Mesothelial cell of epicardium (in vitro differentiated cells): ENCODE measurements at places on chromosomes 5 and 9.

- no peak for DNase-seq
- no peaks in the 10 kb centered on the region for H3K4me1 ChIP-seq
- no peak overlapping the region for H3K4me3 ChIP-seq
- no peaks in the 10 kb centered on the region for H3K27me3 ChIP-seq
- no peak overlapping the region for H3K27ac ChIP-seq
- H3K36me3 ChIP-seq: no peaks in the 10 kb centered on the region
Observed at GRCh38 chr5:26872337-26872736, 166.0 kb downstream of the CDH9 start.

DNA sequence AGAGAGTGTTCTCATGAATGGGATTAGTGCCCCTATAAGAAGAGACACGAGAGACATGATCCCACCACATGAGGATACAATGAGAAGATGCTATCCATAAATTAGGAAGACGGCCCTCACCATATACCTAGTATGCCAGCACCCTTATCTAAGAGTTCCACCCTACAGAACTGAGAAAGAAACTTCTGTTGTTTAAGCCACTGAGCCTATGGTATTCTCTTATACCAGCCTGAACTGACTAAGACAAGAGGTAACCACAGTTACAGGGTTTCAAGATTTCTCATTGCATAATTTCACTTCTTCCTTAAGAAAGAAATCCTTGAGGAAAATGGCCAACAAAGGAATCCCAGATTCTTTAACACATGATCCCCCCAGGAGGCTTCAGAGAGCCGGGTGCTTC lies 412.4 kb downstream of the NTRK2 start:
- peaks cover 2% of the 10 kb centered on the region for H3K36me3 ChIP-seq
- no peaks in the 10 kb centered on the region for H3K27me3 ChIP-seq
- H3K4me3 ChIP-seq: no peak overlapping the region
- H3K4me1 ChIP-seq: no peaks in the 10 kb centered on the region
- DNase-seq: no peak
- H3K27ac ChIP-seq: no peak overlapping the region

DNA sequence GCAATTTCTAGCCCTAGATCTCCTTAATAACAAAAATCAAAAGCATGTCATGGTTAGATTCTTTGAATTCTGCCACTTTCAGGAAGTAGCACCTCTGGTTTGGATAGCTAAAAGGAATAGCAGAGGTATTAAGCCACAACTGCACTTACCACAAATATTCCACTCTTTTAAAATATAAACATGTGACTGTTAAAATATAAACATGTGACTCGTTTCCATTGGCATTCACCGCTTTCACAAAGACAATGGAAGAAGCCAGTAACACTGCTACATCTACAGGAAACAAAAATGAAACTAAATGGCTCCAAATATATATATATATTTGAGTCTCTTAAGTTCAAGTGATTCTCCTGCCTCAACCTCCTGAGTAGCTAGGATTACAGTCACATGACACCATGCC lies 222.9 kb downstream of the ARL15 start:
- H3K4me1 ChIP-seq: peaks cover 20% of the 10 kb centered on the region
- no peak overlapping the region for H3K4me3 ChIP-seq
- H3K27ac ChIP-seq: no peak overlapping the region
- H3K27me3 ChIP-seq: no peaks in the 10 kb centered on the region

DNA sequence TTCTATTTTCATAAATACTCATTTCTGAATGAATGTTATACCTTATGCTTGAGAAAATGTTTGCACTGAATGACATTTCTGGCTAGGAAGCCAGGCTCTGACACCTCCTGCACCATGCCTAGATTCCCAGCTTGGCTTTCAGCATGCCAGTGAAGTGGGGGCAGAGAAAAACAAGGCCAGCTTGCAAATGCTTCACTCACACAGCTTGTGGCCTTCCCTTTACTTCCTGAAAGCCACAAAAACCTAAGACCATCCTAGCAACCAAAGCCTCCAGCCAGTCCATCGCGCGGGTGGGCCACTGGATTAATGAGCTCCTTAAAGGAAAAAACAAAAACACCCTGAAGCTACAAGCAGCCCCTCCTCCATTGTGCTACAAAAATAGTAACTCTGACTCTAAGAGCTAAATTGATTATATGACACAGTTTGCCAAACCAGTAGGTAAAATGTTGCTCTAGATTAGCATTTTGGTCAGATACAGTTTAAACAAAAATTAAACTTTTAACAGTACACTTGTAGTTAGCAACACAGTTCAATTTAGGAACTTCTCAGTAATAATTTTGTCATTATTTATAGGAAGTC lies 159.9 kb downstream of the TSSK1B start:
- no peaks in the 10 kb centered on the region for H3K27me3 ChIP-seq
- no peak overlapping the region for H3K4me3 ChIP-seq
- no peaks in the 10 kb centered on the region for H3K36me3 ChIP-seq
- DNase-seq: no peak

GRCh38 chr9:83197591-83197990 lies 134.6 kb upstream of the RASEF start:
- no peak for DNase-seq
- no peak overlapping the region for H3K4me3 ChIP-seq
- H3K27ac ChIP-seq: no peak overlapping the region
- H3K36me3 ChIP-seq: no peaks in the 10 kb centered on the region

DNA sequence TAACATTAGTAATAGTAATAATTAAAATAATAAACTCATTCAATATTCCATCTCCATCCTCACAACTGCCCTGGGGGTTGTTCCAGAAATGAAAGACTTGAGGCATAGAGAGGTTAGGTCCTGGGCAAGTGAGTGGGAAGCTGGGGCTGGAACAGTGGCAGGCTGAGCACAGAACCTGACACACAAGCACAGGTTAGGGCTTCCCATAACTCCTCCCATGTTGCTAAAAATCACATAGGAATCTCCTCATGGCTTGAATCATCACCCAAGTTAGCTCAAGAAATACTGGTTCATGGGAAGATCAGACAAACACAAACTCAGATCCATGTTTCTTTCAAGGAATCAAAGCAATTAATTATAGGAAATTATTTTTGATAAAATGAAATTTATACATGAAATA lies 487.7 kb downstream of the SEMA5A start:
- H3K36me3 ChIP-seq: peaks cover 5% of the 10 kb centered on the region
- DNase-seq: no peak
- no peaks in the 10 kb centered on the region for H3K27me3 ChIP-seq
- H3K4me1 ChIP-seq: peaks cover 11% of the 10 kb centered on the region
- no peak overlapping the region for H3K4me3 ChIP-seq
- H3K27ac ChIP-seq: no peak overlapping the region

- H3K27ac ChIP-seq: peak overlapping the region; percentile 71
- no peak overlapping the region for H3K4me3 ChIP-seq
- H3K4me1 ChIP-seq: peaks cover 26% of the 10 kb centered on the region
Observed at GRCh38 chr9:15155826-15156225, 151.2 kb downstream of the TTC39B start.

DNA sequence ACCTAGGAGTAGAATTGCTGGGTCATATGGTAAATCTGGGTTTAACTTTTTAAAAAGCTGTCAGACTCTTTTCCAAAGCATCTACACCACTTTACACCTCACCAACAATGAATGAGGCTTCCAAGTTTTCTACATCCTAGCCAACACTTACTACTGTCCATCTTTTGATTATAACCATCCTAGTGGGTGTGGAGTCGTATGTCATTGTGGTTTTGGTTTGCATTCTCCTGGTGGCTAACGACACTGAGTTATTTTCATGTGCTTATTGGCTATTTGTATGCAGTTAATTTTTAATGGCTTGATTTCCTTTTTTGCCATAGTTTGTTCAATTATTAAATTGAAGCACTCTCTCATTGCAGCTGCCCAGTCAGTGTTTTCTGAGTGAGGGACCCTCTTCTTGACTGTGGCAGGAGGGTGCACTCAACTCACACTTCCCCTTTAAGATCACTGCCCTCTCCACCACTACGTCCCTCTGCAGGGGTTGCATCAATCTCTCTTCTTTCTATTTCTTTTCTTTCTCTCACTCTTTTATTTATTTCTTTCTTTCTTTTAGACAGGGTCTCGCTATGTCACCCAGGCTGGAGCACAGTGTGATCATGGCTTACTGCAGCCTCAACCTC lies 182.3 kb downstream of the C9orf152 start:
- no peaks in the 10 kb centered on the region for H3K36me3 ChIP-seq
- H3K27me3 ChIP-seq: no peaks in the 10 kb centered on the region
- DNase-seq: no peak
- H3K4me3 ChIP-seq: no peak overlapping the region
- H3K4me1 ChIP-seq: peaks cover 32% of the 10 kb centered on the region

GRCh38 chr9:86508208-86508903 lies 154.1 kb upstream of the TUT7 start:
- H3K4me1 ChIP-seq: peaks cover 24% of the 10 kb centered on the region
- DNase-seq: no peak
- no peak overlapping the region for H3K4me3 ChIP-seq

- no peak for DNase-seq
- peaks cover 21% of the 10 kb centered on the region for H3K4me1 ChIP-seq
- H3K27ac ChIP-seq: no peak overlapping the region
Observed at GRCh38 chr5:167623354-167623753, 668.1 kb upstream of the WWC1 start.

DNA sequence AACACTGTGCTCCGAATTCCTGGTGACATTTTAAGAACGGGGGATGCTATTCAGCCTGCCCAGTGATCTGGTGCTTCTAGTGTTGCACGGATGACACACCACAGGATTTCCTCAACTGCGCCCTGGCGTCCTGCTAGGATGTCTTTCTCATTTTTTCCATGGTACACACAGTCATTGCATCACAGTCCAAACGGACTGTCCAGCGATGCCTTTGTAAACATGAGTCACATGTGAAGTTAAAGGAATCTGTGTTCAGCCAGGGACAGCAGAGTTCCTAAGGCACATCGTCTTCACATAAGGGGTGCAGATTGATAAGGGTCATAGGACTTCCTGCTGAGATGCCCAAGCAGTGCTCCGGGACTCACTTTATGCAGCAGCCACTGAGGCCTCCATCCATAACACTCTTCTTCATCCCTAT lies 9.3 kb upstream of the PTPN3 start:
- no peak overlapping the region for H3K4me3 ChIP-seq
- H3K27ac ChIP-seq: no peak overlapping the region
- no peaks in the 10 kb centered on the region for H3K4me1 ChIP-seq

DNA sequence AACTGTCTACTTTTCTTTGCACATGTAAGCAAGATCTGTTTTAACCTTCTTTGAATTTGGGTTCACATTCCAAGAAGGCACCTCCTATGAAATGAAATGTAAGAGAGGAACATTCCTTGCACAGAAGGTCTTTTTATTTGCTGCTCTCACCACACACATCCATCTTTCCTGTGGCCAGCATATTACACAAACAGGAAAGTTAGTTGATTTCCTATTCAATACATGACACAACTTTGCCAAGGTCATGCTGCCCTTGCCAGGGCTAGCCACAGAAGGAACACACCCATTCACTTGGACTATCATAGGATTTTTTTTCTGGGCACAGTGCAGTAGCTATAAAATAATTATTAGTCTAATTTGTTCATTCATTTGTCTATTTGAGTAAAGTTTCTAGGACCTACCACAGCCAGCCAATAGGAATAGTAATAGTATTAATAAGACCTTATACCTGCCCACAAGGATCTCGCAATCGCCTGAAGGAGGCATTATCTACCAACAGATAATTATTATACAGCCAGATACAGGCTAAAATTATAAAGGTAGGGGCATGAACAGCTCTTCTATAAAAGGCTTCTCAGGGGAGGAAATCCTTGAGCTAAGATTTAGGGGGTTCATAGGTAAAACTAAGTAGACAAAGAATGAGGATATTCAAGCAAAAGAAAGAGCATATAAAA lies 78.1 kb upstream of the NREP start:
- H3K27me3 ChIP-seq: no peaks in the 10 kb centered on the region
- H3K4me1 ChIP-seq: peaks cover 22% of the 10 kb centered on the region
- DNase-seq: no peak
- H3K4me3 ChIP-seq: no peak overlapping the region
- no peaks in the 10 kb centered on the region for H3K36me3 ChIP-seq

GRCh38 chr5:78293851-78294247 lies 649 bp downstream of the AP3B1 start:
- H3K27ac ChIP-seq: peak overlapping the region; percentile 99
- H3K4me1 ChIP-seq: peaks cover 28% of the 10 kb centered on the region
- peak overlapping the region; percentile 97 for H3K4me3 ChIP-seq
- H3K27me3 ChIP-seq: peaks cover 4% of the 10 kb centered on the region

DNA sequence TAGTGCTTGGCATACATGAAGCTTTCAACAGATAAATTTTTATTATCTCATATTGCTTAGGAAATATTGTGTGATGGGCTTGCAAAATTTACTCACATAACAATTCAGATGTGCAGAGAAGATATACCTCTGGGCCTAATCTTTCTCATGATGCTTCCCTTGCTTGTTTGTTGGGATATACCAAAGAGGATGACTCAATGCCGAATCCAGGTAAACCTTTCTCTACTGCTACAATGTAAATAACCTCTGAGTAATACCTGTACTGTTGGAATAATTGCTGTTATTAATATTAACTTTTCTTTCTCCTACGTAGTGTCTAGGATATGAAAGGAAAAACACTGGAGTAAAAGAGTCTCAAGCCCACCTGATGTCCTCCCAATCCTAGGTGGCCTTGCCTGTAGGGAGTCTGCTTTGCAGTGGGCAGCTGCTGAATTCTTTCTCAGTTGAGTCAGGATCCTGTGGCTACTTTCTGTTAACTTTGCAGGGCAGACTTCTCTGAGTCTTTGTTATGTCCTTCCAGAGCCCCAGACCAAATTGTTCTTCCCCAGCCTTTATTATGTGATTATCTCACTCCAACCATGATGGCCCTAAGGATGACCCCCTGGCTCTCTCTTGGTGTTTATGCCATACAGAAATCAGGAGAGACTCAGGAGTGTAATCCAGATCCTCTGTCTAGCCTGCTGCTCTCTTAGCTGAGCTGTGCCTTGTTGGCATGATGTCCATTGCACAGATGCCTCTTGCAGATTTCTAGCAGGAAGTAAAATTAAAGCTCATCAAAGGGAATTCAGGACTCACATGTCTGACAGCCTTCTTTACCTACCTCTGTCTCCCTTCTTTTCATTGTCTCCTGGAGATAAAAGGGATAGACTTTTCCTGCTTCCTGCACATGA lies 208.1 kb downstream of the SNX18 start:
- peaks cover 8% of the 10 kb centered on the region for H3K4me1 ChIP-seq
- H3K4me3 ChIP-seq: no peak overlapping the region
- no peaks in the 10 kb centered on the region for H3K27me3 ChIP-seq
- no peaks in the 10 kb centered on the region for H3K36me3 ChIP-seq
- DNase-seq: no peak

DNA sequence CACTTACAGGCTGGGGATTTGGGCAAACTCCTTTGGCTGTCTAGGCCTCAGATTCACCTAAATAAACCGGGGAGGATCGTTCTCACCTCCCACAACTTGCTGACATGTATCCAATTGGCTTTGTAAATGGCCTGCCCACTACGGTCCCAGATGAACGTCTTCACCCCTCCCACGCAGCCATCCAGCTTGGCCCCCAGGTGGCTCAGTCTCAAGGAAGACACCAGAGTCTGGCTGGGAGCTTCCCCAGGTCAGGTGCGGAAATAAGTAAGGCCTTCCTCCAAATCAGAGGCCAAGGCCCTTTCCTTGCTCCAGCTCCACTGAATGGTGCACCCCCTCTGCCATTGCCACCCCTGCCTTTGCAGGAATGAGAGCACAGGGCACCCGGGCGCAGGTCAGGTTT lies 11.4 kb downstream of the CIZ1 start:
- H3K4me1 ChIP-seq: peaks cover 2% of the 10 kb centered on the region
- no peak for DNase-seq
- no peaks in the 10 kb centered on the region for H3K27me3 ChIP-seq
- peaks cover 55% of the 10 kb centered on the region for H3K36me3 ChIP-seq
- H3K27ac ChIP-seq: no peak overlapping the region
